NCI-H446 treated with DMSO at 0.1 percent for 48 hours (cell line): ENCODE measurements at places on chromosomes 6 and 20.

- no peak for DNase-seq
These were observed 290.2 kb downstream of the TSHZ2 start for GRCh38 chr20:53262365-53262764.

- DNase-seq, result no peak
These were observed 292.4 kb downstream of the TSHZ2 start for GRCh38 chr20:53264604-53265003.

DNA sequence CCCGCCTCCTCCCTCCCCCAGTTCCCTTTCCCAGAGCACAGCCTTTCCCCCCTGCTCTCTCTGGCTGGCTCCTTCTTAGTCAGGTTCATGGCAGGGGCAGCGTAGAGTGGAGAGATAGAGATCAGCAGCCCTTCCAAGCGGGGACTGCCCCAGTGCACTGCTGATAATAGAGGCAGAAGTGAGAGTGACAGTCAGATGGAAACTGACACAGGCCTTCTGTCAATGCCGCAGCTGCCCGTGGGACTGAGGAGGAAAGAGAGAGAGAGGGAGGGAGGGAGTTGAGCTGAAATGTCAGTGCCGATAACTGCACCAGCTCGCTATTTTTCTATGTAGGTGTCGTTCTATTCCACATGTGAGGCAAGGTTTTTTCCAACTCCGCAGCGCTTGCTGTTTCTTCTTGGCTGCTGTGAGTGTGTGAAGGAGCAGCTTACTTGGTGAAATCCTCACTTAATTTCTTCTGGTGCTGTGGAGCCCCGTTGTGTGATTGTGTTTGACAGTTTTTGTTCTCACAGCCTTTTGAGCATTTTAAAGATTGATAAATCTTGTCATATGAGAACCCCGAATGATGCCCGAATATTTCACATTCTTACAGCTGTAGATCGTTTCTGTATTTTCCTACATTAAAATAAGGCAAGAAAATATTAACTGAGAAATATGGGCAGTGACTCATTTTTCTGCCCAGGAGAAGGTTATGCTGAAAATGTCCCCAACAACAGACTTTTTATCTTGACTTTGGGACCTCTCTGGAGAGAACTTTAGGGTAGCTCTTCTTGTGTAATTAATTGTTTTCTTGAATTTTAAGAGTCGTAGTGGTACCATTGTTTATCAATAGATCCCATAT, 386.4 kb upstream of the MMS22L start:
- DNase-seq, result no peak

DNA sequence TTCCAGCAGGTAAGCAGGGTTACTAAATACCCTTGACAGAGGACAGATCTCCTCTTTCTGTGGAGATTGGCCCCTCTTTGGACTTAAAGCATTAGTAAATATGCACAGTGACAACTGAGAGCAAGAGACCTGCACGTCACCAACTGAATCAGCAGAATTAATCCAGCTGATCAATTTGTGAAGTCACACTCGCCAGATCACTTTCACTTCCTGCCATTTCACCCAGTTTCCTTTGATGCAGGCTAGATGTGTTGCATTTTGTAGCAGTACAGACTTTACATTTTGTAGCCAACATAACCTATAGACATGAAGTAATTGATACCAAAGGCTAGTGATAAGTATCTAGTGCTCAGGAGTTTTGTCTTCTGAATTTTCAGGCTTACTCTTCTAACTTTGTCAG, 11.9 kb downstream of the SYNE1 start:
- DNase-seq, result no peak

- no peak for DNase-seq
These were observed 521.0 kb upstream of the ARID1B start for GRCh38 chr6:156256161-156256560.

DNA sequence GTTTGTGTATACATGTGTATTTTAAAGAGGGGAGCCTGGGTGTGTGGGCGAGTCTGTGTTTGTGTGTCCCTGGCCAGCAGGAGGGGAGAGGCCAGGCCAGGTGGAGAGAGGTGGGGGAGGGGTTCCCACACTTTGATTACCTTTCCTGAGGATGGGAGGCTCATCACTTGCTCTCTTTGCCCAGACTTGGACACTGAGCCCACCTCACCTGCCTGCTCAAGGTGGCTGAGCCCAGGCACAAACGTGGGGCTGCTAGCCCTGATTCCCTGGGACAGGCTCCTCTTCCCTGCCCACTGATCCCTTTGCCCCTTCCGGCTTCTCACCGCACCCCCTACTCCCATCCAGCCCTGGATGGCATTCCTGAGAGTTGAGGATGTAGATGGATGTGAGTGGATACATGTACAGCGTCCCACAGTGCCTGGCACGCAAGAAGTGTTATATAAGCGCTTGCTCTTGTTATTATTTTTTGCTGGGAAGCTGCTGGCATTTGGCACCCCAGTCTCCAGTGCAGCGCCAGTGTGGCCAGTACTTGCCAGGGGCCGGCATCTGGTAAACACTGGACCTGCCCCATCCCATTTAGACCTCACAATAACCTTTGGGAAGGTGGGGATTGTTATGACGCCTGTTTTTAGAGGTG, 2.7 kb downstream of the CEBPB start:
- no peak for DNase-seq

GRCh38 chr20:61754976-61755778, 310.5 kb downstream of the TAF4 start:
- no peak for DNase-seq

DNA sequence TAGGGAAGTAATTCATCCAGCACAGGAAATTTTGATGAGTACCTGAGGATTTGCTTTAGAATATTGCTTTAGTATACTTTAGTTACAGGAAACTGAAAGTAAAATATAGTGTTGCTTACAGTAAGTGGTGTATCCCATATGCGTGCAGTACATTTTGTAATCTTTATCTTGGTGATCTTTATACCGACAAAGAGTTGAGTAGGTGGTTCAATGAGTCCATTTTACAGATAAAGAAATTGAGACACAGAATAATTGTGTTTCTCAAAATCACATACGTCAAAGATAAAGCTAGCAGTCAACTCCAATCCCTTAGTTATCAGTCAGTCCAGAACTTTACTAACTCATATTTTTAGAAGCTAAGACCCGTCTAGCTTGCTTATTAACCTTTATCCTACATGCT, 65.8 kb upstream of the E2F3 start:
- no peak for DNase-seq
